ENCODE measurements at places on chromosomes 6 and 20.
A peak's percentile ranks its signal among the peaks of the same experiment; 100 is the strongest.

DNA sequence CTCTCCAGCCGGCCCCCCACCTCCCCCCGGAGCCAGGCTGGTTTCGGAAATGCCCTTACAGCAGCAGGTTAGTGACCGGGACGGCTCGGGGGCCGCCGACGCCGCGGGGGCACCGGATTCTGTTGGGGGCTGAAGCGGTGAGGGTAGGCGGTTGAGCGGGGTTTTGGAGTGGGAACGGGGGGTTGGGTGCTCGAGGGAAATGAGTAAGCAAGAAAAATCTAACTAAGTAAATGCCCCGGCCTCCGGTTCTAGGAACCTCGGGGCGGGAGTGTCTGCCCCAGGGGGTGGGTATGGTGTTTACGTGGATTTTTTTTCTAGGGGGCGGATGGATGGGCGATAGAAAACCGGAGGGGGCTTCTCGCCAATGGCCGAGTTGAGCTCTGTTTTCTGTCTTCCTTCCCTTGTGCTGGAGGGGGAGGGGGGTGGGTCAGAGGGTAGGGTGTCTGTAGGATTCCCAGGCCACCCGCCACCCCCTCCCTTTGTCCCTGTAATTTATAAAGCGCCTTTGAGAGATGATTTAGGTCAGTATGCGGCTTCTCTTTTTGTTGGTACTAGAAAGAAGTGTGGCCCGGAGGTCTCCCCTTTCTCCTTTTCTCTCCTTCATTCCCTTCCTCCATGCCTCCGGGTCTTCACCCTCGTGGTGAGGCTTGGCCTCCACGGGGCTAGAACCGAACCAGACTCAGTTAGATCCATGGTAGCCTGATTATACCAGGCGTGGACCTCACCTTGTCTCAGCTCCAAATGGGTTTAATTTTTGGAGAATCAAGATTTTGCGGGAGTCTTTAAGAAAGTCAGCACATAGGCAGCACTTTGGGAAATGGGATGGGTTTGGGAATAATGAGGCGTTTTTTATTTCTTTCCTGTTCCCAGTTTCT is 2.3 kb downstream of the E2F3 start:
- no peak for DNase-seq

- peak; percentile 90 for DNase-seq
Observed at GRCh38 chr6:67630146-67630545, 1004.9 kb upstream of the ADGRB3 start.

- DNase-seq: no peak
Observed at GRCh38 chr20:21102603-21103311, 3.4 kb downstream of the LINC00237 start.

DNA sequence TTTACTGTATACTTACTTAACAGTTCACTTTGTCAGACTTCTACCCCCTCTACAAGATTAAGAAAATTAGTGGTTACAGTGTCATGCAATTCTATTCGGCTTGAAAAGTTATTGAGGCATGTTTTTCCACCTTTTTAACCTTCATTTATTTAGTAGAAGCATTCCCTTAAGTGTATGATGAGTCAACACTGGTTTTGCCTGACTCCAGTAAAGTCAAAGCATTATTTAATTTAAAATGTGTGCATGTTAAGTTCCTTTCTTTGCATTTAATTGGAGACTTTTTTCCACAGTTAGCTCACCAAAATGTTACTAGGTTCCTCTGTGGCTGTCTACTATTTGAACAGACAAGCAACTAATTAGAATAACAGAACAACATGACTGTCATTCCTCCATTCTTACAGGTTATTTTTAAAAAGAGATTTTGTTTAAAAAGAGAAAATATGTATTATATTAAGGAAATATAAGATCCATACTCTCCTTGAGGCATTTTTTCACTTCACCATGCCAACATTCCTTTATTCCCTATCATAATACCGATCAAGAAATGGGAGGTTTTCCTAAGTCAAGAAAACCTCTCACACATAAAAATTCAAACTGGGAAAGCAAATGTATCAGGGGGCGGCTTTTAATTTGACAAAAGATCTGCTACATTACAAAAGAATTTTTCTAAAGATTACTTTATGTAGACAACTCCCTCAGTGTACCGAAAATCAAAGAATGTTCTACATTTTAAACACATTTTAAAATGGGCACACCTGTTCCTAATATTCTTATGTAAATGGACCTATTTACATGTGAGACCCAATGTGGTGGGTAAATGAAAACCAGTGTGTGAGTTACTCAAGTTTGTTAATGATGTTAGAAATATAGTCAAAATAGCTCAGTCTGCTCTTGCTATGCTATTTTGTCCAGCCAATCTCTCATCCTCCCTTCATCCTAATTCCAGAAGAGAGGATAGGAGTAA is 361.2 kb downstream of the UTRN start:
- DNase-seq: no peak

- DNase-seq: no peak
Observed at GRCh38 chr20:31542201-31542842, 28.1 kb downstream of the HM13 start.

GRCh38 chr6:169862892-169863525 is 111.6 kb downstream of the ERMARD start:
- no peak for DNase-seq

DNA sequence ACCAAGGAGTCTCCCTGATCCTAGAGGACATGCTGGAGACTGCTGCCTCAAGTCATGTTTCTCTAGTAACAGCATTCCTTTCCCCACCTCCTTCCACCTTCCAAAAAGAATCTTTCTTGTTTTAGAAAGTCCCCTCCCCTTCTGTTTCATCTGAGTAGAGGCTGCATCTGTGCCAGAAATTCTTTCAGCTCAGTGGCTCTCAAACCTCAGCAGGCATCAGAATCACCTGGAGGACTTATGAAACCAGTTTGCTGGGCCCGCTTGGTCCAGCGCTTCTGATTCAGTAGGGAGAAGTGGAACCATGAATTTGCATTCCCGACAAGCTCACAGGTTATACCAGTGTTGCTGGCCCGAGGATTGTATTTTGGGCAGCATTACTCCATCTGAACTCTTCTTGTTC is 55.1 kb downstream of the TMEM200A start:
- DNase-seq: no peak

- DNase-seq: no peak
Observed at GRCh38 chr6:139311831-139312230, 20.0 kb upstream of the TXLNB start.

DNA sequence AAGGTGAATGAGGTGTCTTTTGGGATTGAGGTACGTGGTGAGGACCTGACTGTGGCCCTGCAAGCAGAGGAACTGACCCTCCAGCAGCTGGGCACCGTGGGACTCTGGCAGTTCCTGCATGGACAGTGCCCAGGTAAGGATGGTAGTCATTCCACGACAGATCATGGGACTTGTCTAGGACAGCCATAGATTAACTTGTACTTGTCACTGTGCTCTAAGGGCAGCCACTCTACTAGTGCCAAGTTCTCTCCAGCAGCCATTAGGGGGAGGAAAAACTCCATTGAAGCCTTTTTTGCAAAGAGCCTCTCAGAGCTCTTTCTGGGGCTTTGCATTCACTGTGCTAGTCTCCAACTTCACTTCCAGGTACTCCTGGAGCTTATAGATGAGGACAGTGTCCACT is 20.4 kb downstream of the TAF11 start:
- DNase-seq: no peak

GRCh38 chr6:69343851-69344250 is 453.0 kb downstream of the LMBRD1 start:
- no peak for DNase-seq

DNA sequence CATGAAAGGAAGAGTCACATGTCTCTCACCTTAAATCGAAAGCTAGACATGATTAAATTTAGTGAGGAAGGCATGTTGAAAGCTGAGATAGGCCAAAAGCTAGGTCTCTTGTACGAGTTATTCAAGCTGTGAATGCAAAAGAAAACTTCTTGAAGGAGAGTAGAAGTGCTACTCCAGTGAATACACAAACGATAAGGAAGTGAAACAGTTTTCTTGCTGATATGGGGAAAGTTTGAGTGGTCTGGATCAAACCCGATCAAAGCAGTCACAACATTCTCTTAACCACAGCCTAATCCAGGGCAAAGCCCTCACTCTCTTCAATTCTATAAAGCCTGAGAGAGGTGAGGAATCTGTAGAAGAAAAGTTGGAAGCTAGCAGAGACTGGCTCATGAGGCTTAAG is 1.9 kb upstream of the TPD52L1 start:
- no peak for DNase-seq

DNA sequence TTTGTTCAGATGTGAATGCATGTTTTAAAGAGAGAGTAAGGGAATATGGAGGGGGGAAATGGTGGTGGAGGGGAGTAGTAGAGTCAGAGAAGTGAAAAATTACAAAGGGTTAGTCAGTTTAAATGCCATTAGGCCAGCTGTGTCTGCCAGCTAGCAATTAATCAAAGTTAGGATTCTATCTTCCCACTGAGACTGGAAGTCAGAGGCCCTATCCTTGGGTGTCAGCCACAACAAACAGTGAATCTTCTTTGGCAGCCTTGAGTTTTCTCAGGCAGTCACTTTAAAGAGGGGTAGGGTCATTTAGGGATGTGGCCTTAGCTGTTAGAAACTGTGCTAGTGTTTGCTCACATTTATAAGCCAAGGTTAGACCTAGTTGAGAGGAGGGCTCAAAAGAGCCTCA is 120.5 kb upstream of the BTBD3 start:
- no peak for DNase-seq

- no peak for DNase-seq
Observed at GRCh38 chr6:152267967-152268845, 369.0 kb downstream of the SYNE1 start.

All from AG04449 (cell line).